Dermis blood vessel endothelial cell (primary cell): ENCODE measurements at places on chromosomes 6 and 20. TPM values are rescaled to one million over a fixed set of nuclear protein-coding genes. Genes with fewer than 3 reads are reported as not detected.

CST1 gene
- total RNA-seq = 0.19 TPM in 1 of 2 replicates, not detected in the other

PLCB1 gene
- total RNA-seq = 18.0 and 19.6 TPM in 2 replicates

PSORS1C1 gene
- total RNA-seq = 0.17 and 4.7 TPM in 2 replicates

CCDC170 gene
- total RNA-seq = not detected in 2 replicates

TGM6 gene
- not detected in 2 replicates for total RNA-seq
